NCI-H82 (cell line): ENCODE measurements at places on chromosomes 5 and 9.

- DNase-seq: no peak
Measured at GRCh38 chr5:148306446-148306845, 5.8 kb upstream of the SPINK7 start.

DNA sequence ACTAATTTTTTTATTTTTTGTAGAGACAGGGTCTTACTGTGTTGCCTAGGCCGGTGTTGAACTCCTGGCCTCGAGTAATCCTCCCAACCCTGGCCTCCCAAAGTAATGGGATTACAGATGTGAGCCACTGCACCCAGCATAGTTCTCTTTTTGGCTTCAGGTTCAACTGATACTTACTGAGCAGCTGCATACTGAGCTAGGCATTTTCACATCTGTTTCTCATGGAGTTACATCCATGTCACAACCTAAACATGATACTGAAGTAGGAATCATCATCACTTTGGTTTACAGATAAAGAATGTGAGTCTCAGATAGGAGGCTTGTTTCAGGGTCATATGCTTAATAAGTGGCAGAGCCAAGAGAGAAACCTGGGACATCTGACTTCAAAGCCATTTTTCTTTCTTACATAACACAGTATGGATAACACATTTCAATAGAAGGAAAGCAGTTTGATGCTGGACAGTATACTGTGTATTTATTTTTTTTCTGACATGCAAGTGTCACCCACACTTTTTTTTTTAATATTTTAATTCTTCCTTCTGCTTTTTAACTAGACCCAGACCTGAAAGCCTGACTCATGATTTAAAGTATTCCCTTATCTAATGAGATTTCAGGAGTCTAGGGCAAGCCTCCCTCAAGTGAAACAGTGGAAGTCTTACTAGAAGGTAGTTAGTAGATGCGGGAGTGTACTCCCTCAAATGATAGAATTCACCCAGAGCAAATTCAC lies 90.8 kb downstream of the HACD4 start:
- DNase-seq: peak; percentile 36

DNA sequence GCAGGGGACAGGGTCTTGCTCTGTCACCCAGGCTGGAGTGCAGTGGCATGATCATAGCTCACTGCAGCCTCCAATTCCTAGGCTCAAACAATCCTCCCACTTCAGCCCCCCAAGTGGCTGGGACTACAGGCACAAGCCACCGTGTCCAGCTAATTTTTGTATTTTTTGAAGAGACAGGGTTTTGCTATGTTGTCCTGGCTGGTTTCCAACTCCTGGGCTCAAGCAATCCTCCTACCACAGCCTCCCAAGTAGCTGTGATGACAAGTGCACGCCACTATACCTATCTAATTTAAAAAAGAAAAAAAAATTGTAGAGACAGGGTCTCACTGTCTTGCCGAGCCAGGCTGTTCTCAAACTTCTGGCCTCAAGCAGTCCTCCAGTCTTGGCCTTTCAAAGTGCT lies 31.6 kb upstream of the LECT2 start:
- no peak for DNase-seq

GRCh38 chr5:133685402-133686018 lies 73.2 kb upstream of the FSTL4 start:
- no peak for DNase-seq

- DNase-seq: no peak
Measured at GRCh38 chr5:126965061-126965475, 65.3 kb downstream of the MARCHF3 start.

GRCh38 chr5:127802477-127802865 lies 99.3 kb downstream of the CCDC192 start:
- DNase-seq: no peak

- peak; percentile 13 for DNase-seq
Measured at GRCh38 chr9:37936965-37937364, 33.0 kb upstream of the SLC25A51 start.

DNA sequence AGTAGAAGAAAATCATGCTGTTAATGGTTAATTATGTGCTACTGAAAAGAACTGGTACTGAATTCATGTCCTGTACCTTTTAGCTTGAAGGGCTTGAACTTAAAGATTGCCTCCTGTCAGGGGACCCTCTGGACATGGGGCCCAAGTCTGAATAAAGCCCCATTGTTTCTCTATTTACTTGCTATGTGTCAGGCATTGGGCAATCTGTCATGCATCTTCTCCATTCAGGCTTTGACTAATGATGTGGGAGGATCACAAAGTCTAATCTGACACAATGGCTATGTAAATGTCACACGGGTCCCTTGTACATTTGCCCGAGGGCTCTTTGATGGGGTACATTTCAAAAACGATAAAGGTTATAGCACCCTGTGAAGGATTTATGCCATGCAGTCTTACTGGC lies 64.0 kb upstream of the TUSC1 start:
- DNase-seq: peak; percentile 47

DNA sequence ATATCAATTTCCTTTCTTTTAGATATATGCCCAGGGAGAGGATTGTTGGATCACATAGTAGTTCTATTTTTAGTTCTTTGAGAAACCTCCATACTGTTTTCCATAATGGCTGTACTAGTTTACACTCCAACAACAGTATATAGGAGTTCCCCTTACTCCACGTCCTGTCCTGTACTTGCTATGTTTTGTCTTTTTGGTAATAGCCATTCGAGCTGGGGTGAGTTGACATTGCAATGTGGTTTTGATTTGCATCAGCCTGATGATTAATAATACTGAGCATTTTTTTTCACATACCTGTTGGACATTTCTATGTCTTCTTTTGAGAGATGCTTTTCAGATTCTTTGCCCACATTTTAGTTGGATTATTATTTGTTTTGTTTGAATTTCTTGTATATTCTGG lies 445.9 kb downstream of the NTRK2 start:
- DNase-seq: no peak

- no peak for DNase-seq
Measured at GRCh38 chr9:103574056-103574455, 520.1 kb upstream of the SMC2 start.

GRCh38 chr9:137504432-137504777 lies 45.3 kb upstream of the NSMF start:
- DNase-seq: peak; percentile 20

DNA sequence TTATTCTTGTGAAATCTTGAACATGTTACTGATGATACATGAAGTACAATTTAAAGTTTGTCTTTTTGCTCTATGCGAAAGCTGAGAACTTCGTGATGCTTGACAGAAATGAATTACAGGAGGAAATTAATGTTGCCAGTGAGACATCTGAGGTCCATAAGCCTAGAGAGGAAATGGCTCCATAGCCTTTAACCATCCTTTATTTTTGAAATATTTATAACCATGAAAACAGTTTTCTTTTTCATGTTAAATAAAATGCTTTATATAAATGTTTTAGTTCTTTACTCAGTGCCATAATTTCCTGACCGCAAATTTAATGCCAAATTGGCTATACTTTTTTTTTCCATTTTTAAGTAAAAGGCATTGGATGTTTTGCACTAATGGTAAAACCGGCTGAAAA lies 29.1 kb downstream of the F2RL2 start:
- no peak for DNase-seq

DNA sequence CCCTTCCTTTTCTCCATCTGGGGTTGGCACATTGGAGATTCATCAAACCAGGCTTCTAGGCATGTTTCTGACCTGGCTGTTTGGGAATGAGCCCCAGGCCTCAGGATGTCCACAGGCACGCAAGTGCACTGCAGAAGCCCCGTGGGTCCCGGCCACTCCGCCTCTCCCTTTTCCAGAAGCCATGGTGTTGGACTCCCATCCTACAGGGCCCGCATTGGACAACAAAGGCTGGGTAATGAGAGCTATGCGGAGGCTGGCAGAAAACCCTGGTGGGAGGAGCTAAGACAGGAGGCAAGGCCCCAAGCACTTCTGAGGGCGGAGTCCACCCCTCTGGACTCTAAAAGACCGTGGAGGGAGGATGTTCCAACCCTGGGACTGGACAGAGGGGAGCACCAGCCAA lies 160.6 kb downstream of the OLFM1 start:
- DNase-seq: peak; percentile 13

GRCh38 chr5:2780421-2781171 lies 29.1 kb upstream of the IRX2 start:
- DNase-seq: no peak

GRCh38 chr5:128224336-128224735 lies 140.8 kb downstream of the SLC12A2 start:
- no peak for DNase-seq

DNA sequence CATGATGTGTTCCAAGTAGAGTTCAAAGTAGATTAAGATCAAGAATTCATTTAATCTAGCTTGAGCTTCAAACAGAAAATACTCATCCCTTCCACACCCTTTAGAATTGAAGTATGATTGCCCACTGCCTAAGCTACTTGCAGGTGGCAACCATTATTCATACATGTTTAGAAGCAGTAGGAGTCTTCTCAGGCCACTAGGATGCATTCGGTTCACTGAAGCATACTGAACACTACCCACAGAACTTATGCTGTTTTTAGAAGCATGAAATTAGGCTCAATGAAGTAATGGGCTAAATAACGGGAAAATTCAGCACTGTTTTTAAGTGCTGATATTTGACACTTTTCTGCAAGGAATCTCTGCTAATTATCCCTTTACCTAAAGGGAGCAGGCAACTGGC lies 263.4 kb downstream of the DEPDC1B start:
- DNase-seq: no peak

- peak; percentile 22 for DNase-seq
Measured at GRCh38 chr5:156241266-156241665, 85.7 kb upstream of the SGCD start.

DNA sequence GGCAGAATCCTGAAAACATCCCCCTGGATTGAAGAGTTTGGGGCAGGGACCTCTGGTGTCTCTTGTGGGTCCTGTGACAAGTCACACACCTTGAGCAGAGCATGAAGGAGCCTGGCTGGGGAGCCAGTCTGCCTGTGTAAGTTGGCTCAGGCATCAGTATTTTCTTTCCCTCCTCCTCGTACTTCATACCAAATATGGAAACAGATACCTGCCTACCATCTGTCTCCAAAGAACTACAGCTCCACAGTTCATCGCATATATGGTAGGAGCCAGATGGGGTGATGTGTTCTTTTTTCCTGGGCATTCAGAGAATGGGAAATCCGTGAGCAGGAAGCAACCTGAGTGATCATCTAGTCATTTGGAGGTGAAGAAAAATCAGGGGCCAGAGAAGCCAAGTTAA lies 177.3 kb upstream of the RAD23B start:
- peak; percentile 71 for DNase-seq

DNA sequence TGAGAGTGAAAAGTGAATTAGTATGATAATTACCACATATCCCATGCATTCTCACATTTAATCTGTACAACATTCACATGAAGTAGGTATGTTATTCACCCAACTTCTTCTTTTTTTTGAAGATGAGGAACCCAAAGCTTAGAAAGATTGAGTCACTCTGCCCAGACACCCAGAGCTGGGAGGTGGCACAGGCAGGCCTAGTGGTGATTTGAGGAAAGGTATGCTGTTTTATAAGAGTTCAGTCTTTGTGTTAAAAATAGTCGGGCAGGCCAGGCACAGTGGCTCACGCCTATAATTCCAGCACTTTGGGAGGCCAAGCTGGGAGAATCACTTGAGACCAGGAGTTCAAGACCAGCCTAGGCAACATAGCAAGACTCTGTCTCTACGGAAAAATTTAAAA lies 285.3 kb downstream of the NR3C1 start:
- no peak for DNase-seq

DNA sequence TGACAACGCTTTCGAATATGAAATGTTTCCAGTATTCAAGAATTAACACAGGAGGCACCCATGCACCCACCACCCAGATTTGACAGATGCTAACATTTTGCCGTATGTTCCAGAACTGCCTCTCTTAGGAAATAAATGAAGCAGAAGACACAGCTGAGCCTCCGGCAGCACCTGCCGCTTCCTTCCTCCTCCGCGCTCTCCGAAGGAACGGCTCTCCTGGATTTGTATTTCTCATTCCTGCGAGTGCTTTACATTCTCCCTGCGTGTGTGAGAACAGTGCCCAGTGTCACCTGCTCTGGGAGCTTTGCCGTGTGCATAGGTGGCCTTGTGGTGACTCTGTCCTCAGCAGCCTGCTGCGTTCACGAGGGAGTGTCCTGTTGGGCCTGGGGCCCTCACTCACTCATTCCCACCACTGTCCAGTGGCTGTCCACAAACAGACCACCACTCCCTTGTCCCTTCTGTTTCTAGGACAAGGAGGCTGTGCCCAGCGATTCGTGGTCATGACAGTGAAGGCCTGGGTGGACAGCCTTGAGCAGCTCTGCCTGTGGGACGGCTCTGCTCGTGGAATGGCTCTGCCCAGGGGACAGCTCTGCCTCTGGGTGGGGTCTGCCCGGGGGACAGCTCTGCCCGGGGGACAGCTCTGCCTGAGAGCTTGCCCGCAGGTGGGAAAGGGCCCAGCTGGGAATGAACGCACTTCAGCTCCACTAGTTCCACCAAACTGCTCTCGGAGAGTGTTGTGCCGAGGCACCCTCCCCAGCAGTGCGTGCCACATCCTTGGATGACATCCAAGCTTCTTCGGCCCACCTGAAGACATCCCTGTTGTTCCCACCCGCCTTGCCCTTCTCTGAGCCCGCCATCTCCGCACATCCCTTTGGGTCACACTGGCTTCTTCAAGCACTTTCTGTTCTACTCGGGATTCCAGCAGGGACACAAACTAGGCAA lies 170.5 kb upstream of the PPP1R26 start:
- DNase-seq: no peak

GRCh38 chr9:94677929-94678328 lies 38.6 kb upstream of the FBP1 start:
- DNase-seq: no peak

DNA sequence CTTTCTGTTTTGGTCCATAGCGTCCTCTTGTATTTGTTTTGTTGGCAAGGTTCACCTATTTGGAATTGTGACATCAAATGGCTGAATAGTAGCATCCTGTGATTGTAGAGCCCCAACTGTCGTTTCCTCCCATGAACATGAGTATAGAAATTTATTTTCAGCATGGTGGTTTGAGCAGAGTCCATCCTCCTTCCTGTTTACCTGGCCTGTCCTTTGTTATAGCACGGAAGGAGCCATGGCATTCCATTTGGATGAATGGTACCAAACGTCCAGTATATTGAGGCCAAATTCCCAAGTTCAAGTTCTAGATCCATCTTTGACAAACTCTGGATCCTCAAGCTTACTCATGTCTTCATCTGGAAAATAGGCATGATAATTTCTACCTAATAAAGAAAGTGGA lies 16.8 kb downstream of the RASGRF2 start:
- no peak for DNase-seq

DNA sequence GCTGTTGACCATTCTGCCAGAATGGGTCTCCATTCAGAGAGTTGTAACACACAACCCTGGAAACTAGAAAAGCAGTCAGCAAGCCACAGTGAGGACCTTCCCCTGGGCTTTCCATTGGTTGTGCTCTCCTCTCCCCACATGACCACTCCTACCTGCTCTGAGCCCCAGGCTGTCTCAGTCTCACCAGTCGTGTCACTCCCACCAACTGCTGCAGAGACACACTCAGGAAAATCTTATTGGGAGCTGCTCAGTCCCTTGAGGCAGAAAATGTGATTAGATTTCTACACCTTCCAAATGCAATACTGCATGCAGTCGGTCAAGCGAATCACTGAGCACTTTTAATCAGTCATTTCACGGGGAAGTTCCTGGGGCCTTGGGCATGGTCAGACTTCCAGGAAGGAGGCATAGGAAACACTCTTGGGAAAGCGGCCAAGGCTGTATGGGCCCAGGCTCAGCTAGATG lies 284.2 kb upstream of the NMUR2 start:
- DNase-seq: peak; percentile 83

- DNase-seq: peak; percentile 55
Measured at GRCh38 chr9:133585481-133586351, 23.5 kb downstream of the FAM163B start.
